ENCODE measurements at places on chromosomes 3 and 15. TPM values are rescaled to one million over a fixed set of nuclear protein-coding genes. Genes with fewer than 3 reads are reported as not detected.

Gene MAGI1
- not detected for total RNA-seq

Gene MORC1
- not detected for total RNA-seq

Gene ISLR
- not detected for total RNA-seq

Gene CADPS
- not detected for total RNA-seq

GRCh38 chr15:38168467-38169070 is 84.1 kb upstream of the SPRED1 start:
- peaks cover 21% of the 10 kb centered on the region for H3K27me3 ChIP-seq
- H3K4me1 ChIP-seq = no peaks in the 10 kb centered on the region
- no peak overlapping the region for H3K27ac ChIP-seq
- no peak for DNase-seq

DNA sequence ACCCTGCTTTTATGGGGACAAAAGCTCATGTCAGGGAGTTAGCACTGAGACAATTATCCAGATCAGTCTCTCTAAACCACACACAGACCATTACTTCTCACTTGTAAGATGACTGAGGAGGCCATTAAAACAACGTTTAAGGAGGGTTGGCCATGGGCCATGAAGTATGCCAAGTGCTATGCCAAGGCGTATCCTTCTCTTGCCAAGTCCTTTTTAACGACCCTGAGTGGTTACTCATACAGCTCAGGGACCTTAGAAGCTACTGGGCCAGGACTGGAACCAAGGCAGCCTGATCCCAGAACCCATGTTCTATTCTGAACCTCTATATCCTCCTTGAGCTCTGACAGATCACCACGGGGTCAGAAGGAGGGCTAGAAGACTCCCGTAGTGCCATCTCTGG is 50.0 kb downstream of the NMNAT3 start:
- H3K27me3 ChIP-seq = no peaks in the 10 kb centered on the region
- no peak overlapping the region for H3K27ac ChIP-seq
- H3K4me3 ChIP-seq = no peak overlapping the region
- no peaks in the 10 kb centered on the region for H3K4me1 ChIP-seq

GRCh38 chr3:149717391-149718056 is 34.8 kb downstream of the COMMD2 start:
- H3K36me3 ChIP-seq = no peaks in the 10 kb centered on the region
- no peaks in the 10 kb centered on the region for H3K4me1 ChIP-seq
- peak overlapping the region; percentile 25 for H3K4me3 ChIP-seq
- H3K27ac ChIP-seq = no peak overlapping the region

GRCh38 chr3:64176461-64176996 is 48.7 kb downstream of the PRICKLE2 start:
- no peaks in the 10 kb centered on the region for H3K4me1 ChIP-seq
- H3K27ac ChIP-seq = no peak overlapping the region
- no peak for DNase-seq
- no peaks in the 10 kb centered on the region for H3K36me3 ChIP-seq
- no peak overlapping the region for H3K4me3 ChIP-seq
- H3K27me3 ChIP-seq = peaks cover 3% of the 10 kb centered on the region

Gene KATNBL1
- 53.3 TPM for total RNA-seq

Gene NLGN1
- total RNA-seq = not detected

DNA sequence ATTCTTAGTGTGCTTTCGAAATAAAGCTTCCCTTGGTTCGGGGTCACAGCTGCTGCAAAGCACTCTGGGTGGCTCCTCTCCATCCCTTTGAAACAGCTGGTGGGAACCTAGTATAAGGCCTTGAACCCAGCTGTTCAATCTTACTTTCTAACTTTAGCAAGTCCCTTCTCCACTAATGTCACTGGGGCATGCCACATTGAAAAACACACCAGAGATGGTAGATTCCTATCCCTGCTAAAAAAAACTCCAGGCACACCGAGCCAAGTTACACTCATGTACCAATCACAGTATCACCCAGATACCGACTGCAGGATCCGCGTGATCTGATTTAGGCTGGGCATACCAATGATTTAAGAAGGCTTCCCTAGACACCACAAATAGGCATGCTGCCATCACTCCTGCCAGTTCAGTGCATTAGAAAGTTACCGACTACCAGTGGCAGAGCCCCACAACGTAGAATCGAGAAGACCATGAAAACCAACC is 65.0 kb downstream of the WWTR1 start:
- no peaks in the 10 kb centered on the region for H3K4me1 ChIP-seq
- no peak for DNase-seq
- H3K4me3 ChIP-seq = no peak overlapping the region
- no peaks in the 10 kb centered on the region for H3K36me3 ChIP-seq

DNA sequence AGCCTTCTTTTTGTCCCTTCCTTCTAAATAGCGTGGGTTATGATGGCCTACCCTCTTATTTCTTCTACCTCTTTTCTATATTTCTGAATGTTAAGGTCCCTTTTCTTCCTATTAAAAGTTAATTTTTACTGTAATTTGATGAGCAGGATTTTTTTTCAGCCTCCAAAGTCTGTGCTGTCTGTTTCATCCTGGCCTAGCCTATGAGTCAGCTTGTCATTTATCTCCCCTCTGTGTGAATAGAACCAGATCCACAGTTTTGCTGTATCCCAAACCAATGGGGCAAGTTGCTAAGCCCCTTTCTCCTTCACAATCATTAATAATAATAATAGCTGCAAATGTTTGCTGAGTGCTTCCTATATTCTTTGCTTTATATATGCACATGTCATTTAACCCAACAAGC is 18.1 kb upstream of the C3orf38 start:
- no peak for DNase-seq
- H3K4me3 ChIP-seq = no peak overlapping the region
- H3K4me1 ChIP-seq = no peaks in the 10 kb centered on the region
- no peak overlapping the region for H3K27ac ChIP-seq
- no peaks in the 10 kb centered on the region for H3K27me3 ChIP-seq

DNA sequence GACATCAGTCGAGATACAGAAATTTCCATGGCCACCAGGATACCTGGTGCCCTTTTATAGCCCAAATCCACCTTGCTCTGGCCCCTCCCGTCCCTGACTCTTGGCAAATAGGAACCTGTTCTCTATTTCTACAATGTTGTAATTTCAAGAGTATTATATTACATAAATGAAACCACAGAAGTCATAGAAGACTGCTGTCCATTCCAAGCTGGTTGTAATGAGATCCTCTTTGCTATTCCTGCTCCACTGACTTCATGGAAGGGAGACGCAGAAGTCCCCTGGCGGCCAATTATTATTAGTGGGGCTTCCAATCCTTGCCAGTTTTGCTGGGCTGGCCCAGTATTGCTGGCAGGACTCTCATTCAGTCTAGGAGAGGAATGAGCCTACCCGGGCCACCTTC is 26.6 kb downstream of the DCP1A start:
- peaks cover 2% of the 10 kb centered on the region for H3K4me1 ChIP-seq
- no peak for DNase-seq
- peaks cover 51% of the 10 kb centered on the region for H3K36me3 ChIP-seq
- no peak overlapping the region for H3K27ac ChIP-seq
- H3K4me3 ChIP-seq = no peak overlapping the region
- no peaks in the 10 kb centered on the region for H3K27me3 ChIP-seq

Gene IL16
- total RNA-seq = 206 TPM

DNA sequence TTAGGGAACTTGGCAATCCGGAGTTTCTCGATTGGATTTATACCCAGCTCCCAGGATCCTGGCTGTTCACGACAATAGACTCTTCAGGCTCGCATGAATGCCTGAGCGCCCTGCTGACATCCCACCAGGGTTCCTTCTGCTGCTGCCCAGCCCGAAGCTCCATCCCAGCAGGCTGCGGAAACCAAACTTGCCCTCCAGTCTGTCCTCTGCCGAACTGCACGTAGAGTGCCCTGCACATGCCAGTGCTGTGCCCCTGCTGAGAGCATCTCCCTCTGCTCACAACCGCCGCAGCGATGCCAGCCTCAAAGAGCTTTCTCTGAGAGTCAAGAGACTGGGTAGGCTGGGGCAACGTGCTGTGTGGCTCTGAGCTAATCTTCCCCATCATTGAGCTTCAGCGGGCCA is 6.9 kb downstream of the ADAMTS7 start:
- no peaks in the 10 kb centered on the region for H3K27me3 ChIP-seq
- DNase-seq = no peak
- no peaks in the 10 kb centered on the region for H3K36me3 ChIP-seq
- no peaks in the 10 kb centered on the region for H3K4me1 ChIP-seq
- no peak overlapping the region for H3K4me3 ChIP-seq

DNA sequence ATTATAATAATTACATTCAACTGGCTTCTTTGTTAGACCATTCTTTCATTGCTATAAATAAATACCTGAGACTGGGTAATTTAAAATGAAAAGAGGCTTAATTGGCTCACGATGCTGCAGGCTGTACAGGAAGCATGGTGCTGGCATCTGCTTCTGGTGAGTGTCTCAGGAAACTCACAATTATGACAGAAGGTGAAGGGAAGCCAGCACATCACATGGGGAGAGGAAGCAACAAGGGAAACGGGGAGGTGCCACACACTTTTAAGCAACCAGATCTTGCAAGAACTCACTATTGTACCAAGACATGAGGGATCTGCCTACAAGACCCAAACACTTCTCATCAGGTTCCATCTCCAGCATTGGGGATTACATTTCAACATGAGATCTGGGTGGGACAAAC is 413.1 kb upstream of the ARRDC4 start:
- H3K36me3 ChIP-seq = no peaks in the 10 kb centered on the region
- no peak for DNase-seq
- no peak overlapping the region for H3K4me3 ChIP-seq
- no peaks in the 10 kb centered on the region for H3K27me3 ChIP-seq

GRCh38 chr3:148068466-148068865 is 629.2 kb upstream of the AGTR1 start:
- H3K36me3 ChIP-seq = no peaks in the 10 kb centered on the region
- no peak overlapping the region for H3K27ac ChIP-seq
- H3K4me1 ChIP-seq = no peaks in the 10 kb centered on the region

GRCh38 chr15:40618906-40619305 is 24.9 kb downstream of the KNL1 start:
- no peak for DNase-seq
- peaks cover 2% of the 10 kb centered on the region for H3K36me3 ChIP-seq
- no peak overlapping the region for H3K27ac ChIP-seq
- H3K4me3 ChIP-seq = no peak overlapping the region
- H3K27me3 ChIP-seq = no peaks in the 10 kb centered on the region

Gene NAALADL2
- not detected for total RNA-seq

Gene CCK
- not detected for total RNA-seq

Gene GPR62
- total RNA-seq = not detected

- H3K36me3 ChIP-seq = no peaks in the 10 kb centered on the region
- no peak for DNase-seq
- no peak overlapping the region for H3K27ac ChIP-seq
- no peak overlapping the region for H3K4me3 ChIP-seq
Observed at GRCh38 chr3:20849975-20850374, 664.0 kb upstream of the SGO1 start.

Gene UBA7
- 216 TPM for total RNA-seq

GRCh38 chr15:38702178-38702912 is 137.7 kb upstream of the RASGRP1 start:
- no peak overlapping the region for H3K27ac ChIP-seq
- no peaks in the 10 kb centered on the region for H3K36me3 ChIP-seq
- no peak for DNase-seq
- no peaks in the 10 kb centered on the region for H3K4me1 ChIP-seq
- peaks cover 7% of the 10 kb centered on the region for H3K27me3 ChIP-seq

Gene CACNA2D2
- 0.53 TPM for total RNA-seq

Gene POMGNT2
- total RNA-seq = 2.6 TPM

- no peak for DNase-seq
- no peaks in the 10 kb centered on the region for H3K36me3 ChIP-seq
- no peak overlapping the region for H3K4me3 ChIP-seq
- H3K27me3 ChIP-seq = no peaks in the 10 kb centered on the region
- no peak overlapping the region for H3K27ac ChIP-seq
Observed at GRCh38 chr3:112685956-112686799, 45.2 kb upstream of the CCDC80 start.

DNA sequence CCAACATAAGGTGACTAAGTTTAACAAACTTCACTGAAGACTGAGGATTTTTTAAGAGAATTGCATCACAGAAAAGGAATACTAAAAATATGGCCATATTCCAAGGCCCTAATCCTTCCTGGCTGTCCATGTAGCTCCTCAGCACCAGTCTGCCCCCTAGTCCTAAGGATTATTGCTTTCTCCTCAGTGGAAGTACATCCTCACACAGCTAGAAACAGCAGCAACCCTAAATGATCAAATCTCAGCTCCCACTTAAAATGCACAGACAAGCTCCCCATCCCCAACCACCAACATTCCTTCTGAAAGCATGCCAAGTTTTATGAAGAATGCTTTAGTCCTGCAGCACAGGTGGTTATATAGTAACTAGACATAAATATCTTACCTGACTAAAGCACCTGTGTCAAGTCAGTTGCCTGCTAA is 14.7 kb downstream of the ST3GAL6 start:
- no peaks in the 10 kb centered on the region for H3K4me1 ChIP-seq
- no peak overlapping the region for H3K4me3 ChIP-seq
- H3K27ac ChIP-seq = no peak overlapping the region

- DNase-seq = no peak
- peak overlapping the region; percentile 81 for H3K4me3 ChIP-seq
- peaks cover 87% of the 10 kb centered on the region for H3K4me1 ChIP-seq
- H3K36me3 ChIP-seq = no peaks in the 10 kb centered on the region
Observed at GRCh38 chr15:52232327-52232726, 41.1 kb upstream of the GNB5 start.

Gene NXPE3
- total RNA-seq = 16.0 TPM

DNA sequence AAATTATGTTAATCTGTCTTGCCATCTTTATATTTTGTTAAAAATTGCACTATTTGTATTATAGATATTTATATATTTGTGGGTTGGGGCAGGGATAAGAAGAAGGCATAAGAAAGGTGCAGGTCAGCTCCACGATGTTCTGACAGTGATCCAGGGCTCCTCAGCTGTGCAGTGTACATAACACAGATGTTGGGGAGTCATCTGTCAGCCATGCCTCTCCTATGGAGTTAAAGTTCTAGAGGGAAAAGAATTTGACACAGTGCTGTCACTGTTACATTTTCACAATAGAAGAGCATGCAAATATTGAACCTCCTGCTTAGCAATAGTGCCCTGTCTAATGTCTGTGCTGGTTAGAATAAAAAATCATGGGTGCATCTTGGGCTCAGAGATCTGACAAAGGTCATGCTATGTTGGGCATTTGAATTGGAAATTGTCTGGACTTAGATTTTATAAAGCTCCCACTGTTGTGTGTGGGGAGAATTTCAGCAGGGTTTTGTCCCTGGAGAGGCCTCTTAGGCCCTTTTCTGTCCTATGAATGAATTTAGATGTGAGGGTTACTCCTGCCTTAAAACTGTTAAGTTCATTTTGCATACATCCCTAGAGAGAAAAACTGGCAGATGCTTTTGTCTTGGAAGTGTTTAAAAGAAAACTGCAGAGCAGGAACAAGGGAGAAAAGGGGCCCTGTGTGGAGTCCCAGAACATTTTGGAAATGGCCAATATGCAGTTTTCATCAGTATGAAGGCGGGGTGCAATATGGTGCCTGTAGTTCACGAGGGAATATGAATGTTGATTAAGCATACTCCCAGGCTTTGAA is 20.4 kb downstream of the CDIN1 start:
- H3K4me1 ChIP-seq = no peaks in the 10 kb centered on the region
- no peak overlapping the region for H3K27ac ChIP-seq
- DNase-seq = no peak
- H3K4me3 ChIP-seq = no peak overlapping the region

- H3K27me3 ChIP-seq = no peaks in the 10 kb centered on the region
- DNase-seq = peak; percentile 64
- H3K4me1 ChIP-seq = peaks cover 64% of the 10 kb centered on the region
- no peak overlapping the region for H3K27ac ChIP-seq
- H3K4me3 ChIP-seq = no peak overlapping the region
- H3K36me3 ChIP-seq = no peaks in the 10 kb centered on the region
Observed at GRCh38 chr15:63497642-63498467, 6.5 kb upstream of the USP3 start.
